Prostate gland (tissue), 2 donors: ENCODE measurements at places on chromosomes 5 and 9.

DNA sequence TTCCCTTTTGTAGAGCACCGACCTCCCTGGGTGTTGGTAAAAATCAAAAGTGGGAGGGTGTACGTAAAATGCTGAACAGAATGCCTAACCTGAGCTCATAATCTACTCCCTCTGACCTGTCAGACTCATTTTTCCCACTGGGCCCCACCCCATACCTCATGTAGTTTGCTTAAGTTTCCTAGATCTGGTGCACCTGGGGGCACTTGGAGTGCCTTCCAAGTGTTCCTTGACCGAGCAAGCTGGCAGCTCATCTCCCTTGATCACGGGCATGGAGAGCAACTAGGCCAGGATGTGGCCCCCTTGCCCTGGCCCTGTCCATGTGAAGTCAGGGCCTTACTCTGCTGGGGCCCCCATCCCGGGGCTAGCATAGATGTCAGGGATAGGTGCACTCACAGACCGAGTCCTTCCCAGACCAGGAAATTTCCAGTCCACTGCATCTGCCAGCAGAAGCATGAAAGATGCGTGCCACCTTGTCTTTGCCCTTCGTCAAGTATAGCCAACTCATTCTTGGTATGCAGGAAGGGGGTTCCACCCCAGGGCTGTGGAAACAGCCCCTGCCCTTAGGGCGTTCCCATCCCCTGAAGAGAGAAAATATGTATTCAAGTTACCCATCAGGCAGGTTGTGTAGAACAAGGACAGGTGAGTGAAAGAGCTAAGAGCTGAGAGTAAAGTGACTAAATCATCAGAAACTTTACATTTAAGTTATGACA, 41.9 kb downstream of the SLC22A5 start:
- DNase-seq, result peak; percentile 41

DNA sequence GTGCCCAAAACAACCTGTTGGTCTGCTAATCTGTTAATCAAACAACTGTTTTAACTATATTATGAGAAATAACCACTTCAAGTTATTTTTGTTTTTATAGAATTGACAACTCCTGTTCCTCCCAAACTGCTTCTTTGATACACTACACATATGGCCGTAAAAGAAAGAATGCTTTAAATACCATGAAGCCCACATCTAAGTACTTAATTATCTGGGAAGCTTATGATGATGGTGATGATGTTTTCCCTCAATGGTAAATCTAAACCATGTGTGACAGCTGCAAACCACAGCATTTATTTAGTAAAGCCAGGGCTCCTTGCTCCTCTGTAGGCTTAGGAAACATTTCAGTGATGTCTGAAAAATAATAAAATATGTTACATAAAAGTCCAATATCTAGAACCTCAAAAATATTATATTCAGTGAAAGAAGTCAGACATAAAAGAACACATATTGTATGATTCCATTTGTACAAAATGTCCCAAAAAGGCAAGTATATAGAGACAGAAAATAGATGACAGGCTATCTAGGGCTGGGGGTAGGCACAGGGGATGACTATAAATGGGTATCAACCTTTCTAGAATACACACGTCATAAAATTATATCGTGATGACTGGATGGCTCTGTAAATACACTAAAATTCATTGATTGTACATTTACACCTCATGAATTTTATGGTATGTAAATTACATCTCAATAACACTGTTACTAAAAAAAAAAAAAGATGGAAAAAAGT, 154.1 kb downstream of the EFNA5 start:
- DNase-seq, result no peak

- no peak for DNase-seq
Measured at GRCh38 chr9:1171546-1171945, 121.4 kb downstream of the DMRT2 start.

- DNase-seq, result peak; percentile 7
Measured at GRCh38 chr5:151758141-151758429, 346 bp downstream of the ATOX1 start.

DNA sequence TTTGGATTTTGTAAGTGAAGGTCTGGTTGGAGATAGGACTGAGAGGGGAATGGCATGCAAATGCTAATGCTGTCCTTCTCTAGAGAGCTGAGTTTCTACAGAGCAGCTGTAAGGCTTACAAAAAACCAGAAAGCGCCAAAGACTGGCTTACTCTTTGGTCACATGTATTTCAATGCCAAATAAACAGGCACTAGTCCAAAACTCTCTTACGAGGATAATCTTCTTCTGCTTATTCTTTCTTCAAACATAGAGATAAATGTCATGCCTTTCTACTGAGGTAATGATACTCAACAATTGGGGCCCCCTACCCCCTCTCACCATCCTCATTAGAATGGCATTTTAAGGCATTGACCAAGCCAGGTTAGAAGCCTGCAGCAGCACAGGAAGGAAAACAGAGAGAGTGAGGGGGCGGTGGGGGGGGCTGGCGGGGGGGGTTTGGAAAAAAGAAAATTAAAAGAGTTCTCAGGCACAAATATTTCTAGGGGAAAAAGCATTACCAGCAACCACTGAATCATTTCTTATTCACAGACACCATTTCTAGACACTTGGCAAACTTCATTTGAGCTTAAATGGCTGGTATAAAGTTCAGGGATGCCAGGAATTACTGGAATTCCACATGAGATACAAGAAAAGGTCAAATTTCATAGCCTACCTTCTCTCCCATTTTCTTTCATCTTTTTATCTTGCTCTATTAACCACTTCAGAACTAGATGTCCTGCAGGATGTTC, 34.0 kb downstream of the PUM3 start:
- no peak for DNase-seq

GRCh38 chr9:87431837-87432236, 65.8 kb upstream of the DAPK1 start:
- no peak for DNase-seq

- peak; percentile 85 for DNase-seq
Measured at GRCh38 chr9:75088646-75089372, 495 bp downstream of the OSTF1 start.

GRCh38 chr9:84224246-84224645, 116.3 kb downstream of the SLC28A3 start:
- no peak for DNase-seq

- no peak for DNase-seq
Measured at GRCh38 chr9:456365-456764, 241.7 kb downstream of the DOCK8 start.

- no peak for DNase-seq
Measured at GRCh38 chr5:95733107-95733665, 2.0 kb downstream of the RHOBTB3 start.

- no peak for DNase-seq
Measured at GRCh38 chr5:145247745-145248040, 587.4 kb downstream of the PRELID2 start.

GRCh38 chr5:158349987-158350386, 491.0 kb upstream of the CLINT1 start:
- no peak for DNase-seq

DNA sequence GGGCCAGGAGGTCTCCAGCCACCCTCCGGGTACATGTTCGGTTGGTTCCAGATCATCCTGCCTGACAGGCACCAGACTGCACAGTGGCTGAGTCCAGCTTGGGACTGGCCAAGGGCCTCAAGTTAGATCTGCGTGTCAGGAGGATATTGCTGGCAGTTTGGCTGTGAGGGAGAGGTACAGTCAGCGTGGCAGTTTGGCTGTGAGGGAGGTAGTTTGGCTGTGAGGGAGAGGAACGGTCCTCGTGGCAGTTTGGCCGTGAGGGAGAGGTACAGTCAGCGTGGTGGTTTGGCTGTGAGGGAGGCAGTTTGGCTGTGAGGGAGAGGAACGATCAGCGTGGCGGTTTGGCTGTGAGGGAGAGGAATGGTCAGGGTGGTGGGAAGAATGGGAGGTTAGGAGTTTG, 39.0 kb downstream of the CACNA1B start:
- no peak for DNase-seq

DNA sequence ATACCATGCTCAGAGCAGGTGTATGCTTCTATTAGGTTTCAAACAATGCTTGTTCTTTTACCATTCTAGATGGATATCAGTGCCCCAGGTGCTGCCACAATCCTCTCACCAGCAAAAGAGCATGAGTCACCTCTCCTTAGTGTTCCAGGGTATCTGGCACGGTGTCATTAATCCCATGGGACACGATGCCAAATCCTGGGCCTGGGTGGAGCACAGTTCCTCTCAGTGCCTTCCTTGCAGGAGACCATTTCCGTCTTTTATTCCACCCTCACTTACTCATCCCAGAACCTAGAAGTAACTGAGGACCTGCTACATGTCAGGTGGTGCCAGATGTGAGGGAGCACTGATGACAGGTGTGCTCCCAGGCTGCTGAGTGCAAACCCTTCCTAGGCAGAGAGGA, 1.3 kb upstream of the OR13J1 start:
- peak; percentile 38 for DNase-seq

DNA sequence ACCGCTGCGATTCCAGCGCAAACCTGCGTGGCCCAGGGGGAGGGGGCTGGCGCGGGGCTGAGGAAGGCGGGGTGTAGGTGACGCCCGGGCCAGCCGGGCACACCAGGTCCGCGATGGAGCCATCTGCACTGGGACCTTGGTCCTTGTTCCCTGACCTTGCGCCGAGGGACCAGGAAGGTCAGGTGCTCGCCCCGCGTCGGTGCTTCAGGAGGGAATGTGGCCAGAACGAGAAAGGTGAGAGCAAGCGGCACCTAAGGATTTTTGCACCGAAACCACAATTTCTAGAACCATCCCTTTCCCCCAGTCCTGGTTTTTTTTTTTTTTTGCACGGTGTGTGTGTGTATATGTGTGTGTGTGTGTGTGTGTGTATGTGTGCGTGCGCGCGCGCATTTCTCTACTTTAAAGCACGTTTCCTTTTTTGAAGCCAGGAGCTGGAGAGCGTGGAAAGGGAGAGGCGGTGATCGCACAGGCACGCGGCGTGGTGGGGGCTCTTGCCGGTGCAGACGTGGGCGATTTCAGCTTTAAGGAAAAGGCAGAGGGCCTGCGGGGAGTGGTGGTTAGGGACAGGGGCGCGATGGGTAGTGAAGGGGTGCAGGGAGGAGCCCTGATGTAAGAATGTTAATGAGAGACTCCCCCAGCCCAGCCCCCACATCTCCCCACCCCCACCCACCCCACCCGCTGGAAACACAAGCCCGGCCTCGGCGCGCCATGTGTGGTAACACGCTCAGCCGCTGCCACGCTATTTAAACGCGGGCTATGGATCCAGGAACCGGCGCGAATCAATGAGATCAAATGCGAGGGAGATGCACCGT, at the start of gene NPR3:
Gene NPR3, plus strand, starts transcription at position 772 of the 812 bp plus-strand sequence. CDS start 456 bp downstream, outside the sequence.
- no peak for DNase-seq

- DNase-seq, result peak; percentile 63
Measured at GRCh38 chr5:169302491-169303118, 1.7 kb upstream of the SLIT3 start.

- no peak for DNase-seq
Measured at GRCh38 chr9:84856181-84856632, 186.7 kb downstream of the NTRK2 start.

- no peak for DNase-seq
Measured at GRCh38 chr5:66661149-66661548, 65.0 kb downstream of the MAST4 start.
